Activated CD8-positive, alpha-beta T cell treated with anti-CD3 and anti-CD28 coated beads for 36 hours (primary cell): ENCODE measurements at places on chromosomes 2 and 18. TPM values are rescaled to one million over a fixed set of nuclear protein-coding genes. Genes with fewer than 3 reads are reported as not detected.

DNA sequence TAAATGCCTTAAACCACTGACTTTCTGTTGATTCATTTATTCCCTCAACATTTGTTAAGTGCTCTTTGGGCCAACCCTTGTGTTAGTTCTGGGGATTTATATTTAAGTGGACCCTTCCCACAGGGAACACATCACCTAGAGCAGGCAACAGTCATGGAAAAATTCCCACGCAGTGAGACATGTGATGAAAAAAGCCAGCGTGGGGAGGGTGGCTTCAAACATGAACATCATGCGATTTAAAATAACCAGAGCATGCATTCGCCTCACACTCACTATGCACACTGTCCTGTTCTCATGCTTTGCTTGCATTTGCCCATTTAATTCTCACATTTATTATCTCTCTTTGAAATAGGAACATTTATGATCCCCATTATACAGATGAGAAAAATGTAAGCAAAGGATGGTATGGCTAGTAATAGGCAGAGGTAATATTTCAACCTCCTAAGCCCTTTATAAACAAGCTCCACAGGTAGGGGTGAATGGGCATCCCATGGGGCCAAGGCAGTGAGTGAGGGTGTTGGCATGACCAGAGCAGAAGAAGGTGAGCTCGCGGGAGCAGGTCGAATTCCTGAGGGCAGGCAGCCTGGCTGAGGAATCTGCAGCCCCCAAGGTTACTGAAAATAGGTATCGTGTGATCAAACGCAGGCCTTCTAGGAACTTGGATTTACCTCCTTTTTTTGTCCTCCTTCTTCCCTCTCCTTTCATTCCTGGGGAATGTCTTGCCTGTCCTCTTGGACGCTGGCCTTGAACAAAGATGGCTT lies 297.8 kb downstream of the MYCN start:
- no peak for DNase-seq

- DNase-seq = no peak
These were observed 102.8 kb downstream of the ICOS start for GRCh38 chr2:204039298-204039838.

DNA sequence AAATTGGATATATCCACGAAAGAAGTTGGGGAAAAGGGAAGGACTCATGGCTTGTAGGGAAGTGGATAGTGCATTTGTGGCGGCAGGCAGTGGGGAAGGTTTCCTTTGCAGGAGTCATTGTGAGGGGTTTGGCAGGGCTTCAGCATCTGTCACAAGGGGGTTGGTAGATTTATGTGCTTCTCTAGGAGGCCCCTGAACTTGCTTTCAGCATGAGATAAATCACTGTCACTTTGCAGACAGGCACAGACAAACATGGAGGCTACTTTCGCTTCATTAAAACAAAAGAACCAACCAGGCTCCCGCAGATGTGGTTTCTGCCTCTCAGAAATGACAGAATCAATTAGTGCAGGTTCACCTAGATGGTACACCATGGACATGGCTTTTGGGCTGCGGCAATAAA lies 340.7 kb downstream of the TGIF1 start:
- no peak for DNase-seq

DNA sequence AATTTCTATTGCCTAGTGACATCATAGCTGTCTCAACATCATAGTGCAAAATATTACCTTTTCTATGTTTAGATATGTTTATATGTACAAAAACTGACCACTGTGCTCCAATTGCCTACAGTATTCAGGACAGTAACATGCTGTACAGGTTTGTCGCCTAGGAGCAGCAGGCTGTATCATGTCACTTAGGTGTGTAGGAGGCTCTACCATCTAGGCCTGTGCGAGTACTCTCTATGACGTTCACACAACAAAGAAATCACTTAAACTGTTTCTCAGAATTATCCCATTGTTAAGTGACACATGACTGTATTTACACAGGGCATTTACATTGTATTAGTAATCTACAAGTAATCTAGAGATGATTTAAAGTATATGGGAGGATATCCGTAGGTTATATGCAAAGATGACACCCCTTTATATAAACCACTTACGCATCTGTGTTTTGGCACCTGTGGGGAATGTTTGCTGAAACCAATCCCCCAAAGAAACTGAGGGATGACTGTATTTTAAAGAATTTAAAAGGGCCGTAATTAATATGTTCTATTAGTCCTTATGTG lies 24.7 kb downstream of the IL1R2 start:
- DNase-seq = no peak

- DNase-seq = no peak
These were observed 57.9 kb upstream of the FRZB start for GRCh38 chr2:182924306-182924705.

PECR gene
- total RNA-seq = 21.1 TPM

IL36RN gene
- total RNA-seq = not detected

GRCh38 chr2:227147023-227147422 lies 17.0 kb downstream of the COL4A4 start:
- no peak for DNase-seq

GRCh38 chr18:64055019-64055418 lies 85.1 kb downstream of the SERPINB8 start:
- DNase-seq = no peak

DNA sequence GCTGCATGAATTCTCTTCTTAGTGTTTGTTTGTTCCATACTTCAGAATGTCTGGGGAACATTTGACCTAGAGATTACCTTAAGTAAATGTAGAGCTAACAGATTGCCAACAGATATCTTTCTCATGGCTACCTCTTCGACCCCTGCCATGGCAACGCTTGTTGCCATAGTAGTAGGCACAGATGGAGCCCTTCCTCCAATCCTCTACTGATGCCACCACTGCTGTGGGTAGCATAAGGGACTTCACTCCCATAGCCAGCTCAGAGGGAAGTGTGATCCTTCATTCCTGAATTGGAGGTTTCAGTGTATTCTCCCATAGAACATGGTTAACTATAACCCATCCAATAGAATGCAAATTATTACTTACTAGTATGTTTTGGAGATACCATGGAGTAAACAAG lies 543.6 kb upstream of the NRP2 start:
- no peak for DNase-seq

RAB6C gene
- not detected for total RNA-seq

ECEL1 gene
- total RNA-seq = 0.72 TPM

- no peak for DNase-seq
These were observed 1517.5 kb downstream of the RPIA start for GRCh38 chr2:90209009-90209408.

SIX2 gene
- total RNA-seq = not detected

WDR7 gene
- 16.0 TPM for total RNA-seq

GRCh38 chr2:15800495-15801329 lies 139.6 kb upstream of the MYCN start:
- no peak for DNase-seq

- no peak for DNase-seq
These were observed 59.4 kb upstream of the SIX2 start for GRCh38 chr2:45068571-45069140.

GRCh38 chr2:74392449-74392743 lies 12.3 kb upstream of the DCTN1 start:
- DNase-seq = no peak

DNA sequence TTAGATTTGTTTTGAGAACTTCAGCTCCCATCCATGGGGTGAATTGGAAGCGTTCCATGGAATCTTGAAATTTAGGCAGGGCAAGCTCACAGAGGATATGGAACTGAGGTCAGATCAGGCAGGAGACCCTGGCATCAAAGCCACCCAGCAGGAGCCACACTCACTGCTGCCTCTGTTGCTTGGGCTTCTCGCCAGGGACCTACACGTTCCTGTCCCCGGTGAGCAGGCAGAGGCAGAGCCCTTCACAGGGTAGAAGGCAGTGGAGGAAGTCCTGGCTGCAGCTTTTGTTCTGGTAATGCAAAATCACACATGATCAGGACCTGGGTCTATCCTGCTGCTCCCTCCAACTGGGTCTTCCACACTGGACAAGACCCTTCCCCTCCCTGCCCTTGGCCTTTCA lies 42.1 kb downstream of the CAPN13 start:
- DNase-seq = no peak

GRCh38 chr2:145464866-145465265 lies 944.9 kb upstream of the ZEB2 start:
- DNase-seq = no peak

- no peak for DNase-seq
These were observed 89.9 kb upstream of the CD226 start for GRCh38 chr18:70037431-70038061.

- no peak for DNase-seq
These were observed 105.3 kb downstream of the ZNF516 start for GRCh38 chr18:76389716-76390115.

DNA sequence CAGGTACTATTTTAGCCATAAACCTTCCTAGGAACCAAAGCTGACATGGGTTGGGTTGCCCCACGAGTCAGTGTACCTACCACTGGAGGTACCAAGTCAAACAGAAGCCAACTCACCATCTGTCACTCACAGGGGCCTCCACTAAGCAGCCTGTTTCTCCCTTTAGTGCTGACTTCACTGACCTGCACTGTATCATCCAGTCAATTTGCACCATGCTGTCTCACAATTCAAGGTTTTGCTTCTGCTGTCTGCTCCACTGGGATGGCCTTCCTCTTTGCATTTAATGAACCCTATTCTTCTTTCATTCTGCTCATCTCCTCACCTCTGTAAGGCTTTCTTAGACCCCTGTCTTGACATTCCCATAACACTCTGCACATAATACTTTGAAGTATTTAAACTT lies 47.2 kb downstream of the EIF2AK3 start:
- no peak for DNase-seq

DYSF gene
- total RNA-seq = 3.8 TPM

- DNase-seq = peak; percentile 24
These were observed 240.0 kb downstream of the LOXHD1 start for GRCh38 chr18:46416706-46417638.

DNA sequence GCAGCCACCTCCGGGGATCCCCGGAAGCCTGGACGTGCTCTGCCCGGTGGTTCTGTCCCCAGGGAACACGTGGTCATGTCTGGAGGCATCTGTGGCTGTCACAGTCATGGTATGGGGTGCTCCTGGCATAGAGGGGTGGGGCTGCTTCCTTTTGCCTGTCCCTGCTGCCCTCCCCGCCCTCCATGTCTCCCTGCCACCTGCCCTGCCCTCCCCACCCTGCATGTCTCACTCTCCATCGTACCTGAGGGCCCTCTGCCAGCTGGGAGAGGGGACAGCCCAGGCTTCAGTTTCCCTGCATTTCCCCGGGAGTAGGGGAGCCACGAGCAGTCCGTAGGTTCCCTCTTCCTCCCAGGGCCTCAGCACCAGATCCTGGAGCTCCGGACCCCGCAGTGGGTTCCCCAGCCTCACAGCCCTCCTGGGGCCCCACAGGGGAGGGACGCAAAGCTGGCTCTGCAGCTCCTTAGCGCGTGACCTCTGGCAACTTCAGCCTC lies 90.0 kb upstream of the CTDP1 start:
- DNase-seq = no peak

- DNase-seq = no peak
These were observed 219.7 kb downstream of the THSD7B start for GRCh38 chr2:136985044-136985443.

DNA sequence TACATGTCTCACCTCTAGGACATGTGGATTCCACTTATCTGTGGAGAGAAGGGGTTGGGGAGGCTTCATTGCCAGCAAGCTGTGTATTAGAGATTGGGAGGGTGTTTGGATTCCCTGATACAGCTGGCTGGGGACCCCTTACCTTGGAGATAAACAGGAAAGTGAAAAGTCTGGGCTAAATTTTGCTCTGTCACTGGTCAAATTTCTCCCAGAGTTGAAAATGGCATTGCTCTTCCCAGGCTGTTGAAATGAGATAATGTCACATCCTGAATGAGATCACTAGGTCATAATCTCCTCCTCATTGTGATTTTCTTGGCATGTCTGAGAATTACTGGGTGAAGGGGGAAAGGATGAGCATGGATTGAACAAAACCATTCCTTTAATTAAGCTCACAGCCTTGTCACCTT lies 265.0 kb upstream of the PARD3B start:
- DNase-seq = no peak

- peak; percentile 66 for DNase-seq
These were observed 25.9 kb upstream of the RESP18 start for GRCh38 chr2:219358170-219359075.

GRCh38 chr2:60520917-60521539 lies 32.4 kb downstream of the BCL11A start:
- no peak for DNase-seq

DNA sequence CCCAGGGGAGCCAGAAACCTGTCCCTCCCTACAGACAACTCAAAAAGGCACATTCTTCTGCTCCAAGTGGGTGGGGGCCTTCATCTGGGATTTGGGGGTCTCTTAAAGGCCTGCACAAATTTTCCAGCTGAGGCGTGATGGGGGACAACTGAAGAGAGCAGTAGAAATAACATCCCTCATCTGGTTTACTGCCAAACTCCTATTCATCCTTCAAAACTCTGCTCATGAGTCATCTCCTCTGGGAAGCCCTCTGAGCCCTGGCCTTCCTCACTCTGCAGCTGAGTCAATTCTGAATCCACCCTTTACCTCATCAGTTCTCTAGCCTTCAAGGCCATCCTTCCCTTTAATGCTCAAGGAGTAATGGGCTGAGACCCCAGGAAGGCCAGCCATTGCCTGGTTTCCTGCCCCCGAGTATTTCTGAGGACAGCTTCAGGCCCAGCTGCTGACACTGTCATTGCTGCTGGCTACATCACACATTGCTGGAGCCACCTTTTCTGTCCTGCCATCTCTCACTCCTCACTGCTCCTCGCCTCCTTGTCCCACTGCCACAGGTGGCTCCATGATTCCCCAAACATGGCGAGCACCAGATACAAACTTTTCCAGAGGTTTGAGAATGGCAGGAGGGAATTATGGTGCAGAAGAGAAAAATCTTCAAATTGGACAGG lies 32.2 kb upstream of the GLI2 start:
- no peak for DNase-seq

GRCh38 chr18:51154431-51155063 lies 42.9 kb downstream of the MEX3C start:
- peak; percentile 39 for DNase-seq

DNA sequence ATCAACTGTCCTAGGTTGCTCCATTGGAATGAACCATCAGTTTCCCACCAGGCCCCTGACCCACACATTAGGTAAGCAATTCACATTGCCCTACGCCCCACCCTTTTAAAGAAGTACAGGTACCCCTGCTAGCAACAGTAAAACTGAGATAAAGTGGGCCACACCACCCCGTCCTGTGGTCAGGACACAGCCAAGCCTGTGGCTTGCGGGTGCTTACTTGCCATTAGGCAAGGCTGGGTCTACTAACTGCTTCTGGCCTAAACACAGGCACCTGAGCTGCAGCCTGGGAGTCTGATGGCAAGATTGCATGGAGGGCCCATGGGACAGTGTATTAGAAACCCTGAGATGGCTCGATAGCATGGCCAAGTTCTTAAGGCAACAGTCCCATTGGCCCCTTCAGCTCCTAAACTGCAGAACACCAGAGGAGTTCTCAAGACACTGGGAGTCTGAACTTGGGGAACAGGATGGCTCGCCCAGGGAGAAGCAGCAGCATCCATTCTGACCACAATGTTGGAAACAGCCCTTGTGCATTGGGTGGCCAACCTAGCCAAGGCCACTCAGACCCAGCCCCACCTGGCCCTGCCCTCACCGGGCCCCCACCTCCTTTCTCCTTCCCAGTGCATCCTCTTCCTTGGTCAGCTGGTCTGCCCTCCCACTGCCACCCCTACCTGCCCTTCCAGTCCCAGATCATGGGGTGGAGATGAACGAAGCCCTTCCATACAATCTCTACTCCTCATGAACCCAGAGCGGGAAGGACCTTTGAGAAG lies 177.1 kb downstream of the TNS1 start:
- no peak for DNase-seq
